Colonic mucosa (tissue), 4 donors: ENCODE measurements at places on chromosomes 6 and 20. TPM values are rescaled to one million over a fixed set of nuclear protein-coding genes. Genes with fewer than 3 reads are reported as not detected.

Gene HAO1
- total RNA-seq = not detected

Gene GNRH2
- not detected for total RNA-seq

Gene DACT2
- 2.0 TPM for total RNA-seq

Gene CST4
- total RNA-seq = not detected

DNA sequence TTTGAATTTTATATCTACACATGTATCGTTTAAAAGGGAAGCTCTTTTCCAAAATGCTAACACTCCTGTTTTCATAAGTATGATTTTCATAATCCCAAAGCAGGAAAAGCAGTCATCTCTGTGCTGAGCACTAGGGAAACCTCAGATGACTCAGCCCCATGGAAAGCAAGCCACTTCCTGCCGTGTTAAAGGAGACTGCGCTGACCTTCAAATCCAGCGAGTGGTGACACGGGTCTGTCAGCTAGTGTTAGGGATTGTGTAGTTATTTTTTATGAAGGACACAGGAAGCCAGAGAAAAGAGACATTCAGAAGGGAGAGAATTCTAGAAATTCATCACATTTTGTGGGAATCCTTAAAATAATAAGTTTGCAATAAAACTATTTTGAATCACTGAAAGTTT lies 57.0 kb upstream of the CD93 start:
- H3K4me3 ChIP-seq = no peak overlapping the region
- H3K4me1 ChIP-seq = no peaks in the 10 kb centered on the region
- H3K27ac ChIP-seq = peak overlapping the region; percentile 51
- no peaks in the 10 kb centered on the region for H3K36me3 ChIP-seq
- DNase-seq = no peak

DNA sequence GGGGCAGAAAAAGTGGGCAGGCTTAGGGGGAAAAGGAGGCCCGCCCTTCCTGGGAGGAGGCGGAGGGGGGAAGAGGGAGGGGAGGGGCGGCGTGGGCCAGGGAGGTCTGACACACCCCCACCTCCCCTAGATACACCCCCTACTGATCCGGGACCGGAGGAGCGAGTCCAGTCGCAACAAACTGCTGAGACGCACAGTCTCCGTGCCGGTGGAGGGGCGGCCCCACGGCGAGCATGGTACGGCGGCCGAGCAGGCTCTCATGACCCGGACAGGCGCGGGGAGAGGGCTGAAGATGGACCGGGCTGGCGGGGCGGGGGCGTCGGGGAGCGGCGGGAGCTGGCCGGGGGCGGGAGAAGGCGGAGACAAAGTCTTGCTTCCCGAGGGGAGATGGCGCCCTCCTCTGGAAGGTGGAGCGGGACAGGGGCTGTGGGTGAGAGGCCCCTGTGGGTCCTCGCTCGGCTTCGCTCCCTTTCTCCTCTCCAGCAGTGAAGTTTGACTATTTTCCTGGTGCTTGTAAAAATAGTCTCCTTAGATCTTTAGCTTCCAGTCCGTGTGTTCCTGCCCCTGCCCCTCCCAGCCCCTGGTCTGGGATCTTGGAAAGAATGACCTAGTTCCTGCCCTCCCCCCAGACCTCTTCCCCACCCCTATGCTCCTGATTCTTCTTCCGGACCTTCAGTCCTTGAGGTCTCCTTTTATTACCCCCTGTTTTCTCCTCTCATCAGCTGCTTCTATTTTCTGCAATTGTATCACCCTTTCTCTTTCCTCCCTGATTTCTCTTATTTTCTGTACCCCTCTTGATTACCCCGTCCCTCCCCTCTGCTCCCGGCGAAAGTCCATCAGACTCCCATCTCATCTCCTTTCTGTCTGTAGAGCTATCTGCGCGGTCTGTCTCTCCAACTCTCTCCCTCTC lies 6.1 kb downstream of the SYNGAP1 start:
- no peaks in the 10 kb centered on the region for H3K36me3 ChIP-seq
- peaks cover 7% of the 10 kb centered on the region for H3K4me1 ChIP-seq
- H3K27ac ChIP-seq = peak overlapping the region; percentile 80
- peak; percentile 90 for DNase-seq
- H3K4me3 ChIP-seq = peak overlapping the region; percentile 47

- no peaks in the 10 kb centered on the region for H3K4me1 ChIP-seq
- H3K4me3 ChIP-seq = no peak overlapping the region
- H3K36me3 ChIP-seq = no peaks in the 10 kb centered on the region
- no peak for DNase-seq
- no peak overlapping the region for H3K27ac ChIP-seq
Observed at GRCh38 chr6:33808641-33809180, 4.9 kb upstream of the MLN start.

- no peak for DNase-seq
- H3K27ac ChIP-seq = no peak overlapping the region
- no peaks in the 10 kb centered on the region for H3K36me3 ChIP-seq
- H3K4me1 ChIP-seq = no peaks in the 10 kb centered on the region
- H3K27me3 ChIP-seq = no peaks in the 10 kb centered on the region
Observed at GRCh38 chr6:27771235-27771634, 141.0 kb downstream of the OR2B2 start.
